ENCODE measurements at places on chromosomes 1 and 21. TPM values are rescaled to one million over a fixed set of nuclear protein-coding genes. Genes with fewer than 3 reads are reported as not detected.

ZCCHC17 gene
- total RNA-seq = 32.9 TPM

IKBKE gene
- total RNA-seq = 10.0 TPM

AMY2A gene
- not detected for total RNA-seq

SPATA21 gene
- not detected for total RNA-seq

S100A10 gene
- total RNA-seq = 36.0 TPM

GJA4 gene
- not detected for total RNA-seq

ZNF683 gene
- total RNA-seq = not detected

UBE2J2 gene
- 50.3 TPM for total RNA-seq

DNAJB4 gene
- total RNA-seq = 223 TPM

DNA sequence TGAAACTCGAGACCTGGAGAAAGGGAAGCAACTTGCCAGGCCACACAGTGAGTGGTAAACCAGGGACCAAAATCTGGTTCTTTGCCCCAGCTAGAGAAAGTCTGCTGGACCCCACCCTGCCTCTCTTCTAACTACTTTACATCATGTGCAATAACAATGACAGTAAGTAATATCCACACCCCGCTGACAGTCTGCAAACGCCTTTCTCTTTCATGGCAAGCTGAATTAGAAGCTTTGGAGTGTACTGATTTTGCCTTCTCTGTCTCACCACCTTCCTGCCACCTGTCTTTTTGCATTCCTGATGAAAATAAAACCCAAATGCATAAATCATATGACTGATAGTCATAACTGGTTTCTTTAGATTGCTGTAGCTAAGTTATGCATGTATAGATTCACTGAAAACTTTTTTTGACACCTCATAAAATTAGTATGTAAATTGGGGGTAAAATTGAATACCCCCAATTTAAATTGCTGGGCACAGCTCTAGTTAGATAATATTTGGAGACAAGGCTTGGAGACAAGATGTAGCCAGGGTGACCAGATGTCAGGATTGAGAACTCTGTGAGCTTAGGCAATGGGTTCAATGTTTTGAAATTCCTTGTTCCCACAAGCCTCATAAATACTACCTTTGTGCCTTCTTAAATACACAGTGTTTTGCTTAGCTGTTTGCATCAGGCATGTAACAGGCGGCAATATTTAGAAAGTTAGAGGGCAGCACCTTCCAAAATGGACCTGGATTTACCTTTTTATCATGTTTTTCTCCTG is 73.5 kb downstream of the ST6GALNAC5 start:
- DNase-seq = peak; percentile 66

- peak; percentile 80 for DNase-seq
These were observed 26.4 kb downstream of the HIVEP3 start for GRCh38 chr1:41892301-41892781.

- no peak for DNase-seq
These were observed 226.1 kb downstream of the DNAH14 start for GRCh38 chr1:225155555-225155954.

- DNase-seq = no peak
These were observed 5.9 kb upstream of the PTPRF start for GRCh38 chr1:43524804-43525203.

DNA sequence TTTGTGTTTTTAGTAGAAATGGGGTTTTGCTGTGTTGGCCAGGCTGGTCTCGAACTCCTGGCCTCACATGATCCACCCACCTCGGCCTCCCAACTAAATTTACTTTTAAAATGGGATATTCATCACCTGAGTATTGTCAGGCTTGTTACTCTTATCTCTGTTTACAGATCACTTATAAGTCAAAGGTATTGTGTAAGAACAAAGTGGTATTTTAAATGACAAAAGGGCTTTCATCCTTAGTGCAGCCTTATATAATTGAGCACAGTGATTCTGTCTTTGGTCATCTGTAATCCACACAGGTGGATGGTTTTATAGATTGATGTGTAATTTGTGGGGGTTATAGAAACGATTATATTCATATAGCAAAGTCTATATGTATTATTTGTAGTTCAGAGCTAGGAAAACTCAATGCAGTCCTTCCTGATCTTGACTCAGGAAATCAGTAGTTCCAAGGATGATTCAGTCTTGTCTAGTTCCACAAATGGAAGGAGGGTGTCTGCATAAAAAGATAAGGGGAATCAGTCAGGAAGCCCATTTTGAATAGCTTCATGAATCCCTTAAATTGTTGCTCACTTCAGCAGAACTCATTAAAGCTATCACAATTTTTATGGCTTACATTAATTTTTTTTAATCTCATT is 34.6 kb downstream of the STXBP3 start:
- no peak for DNase-seq

DNA sequence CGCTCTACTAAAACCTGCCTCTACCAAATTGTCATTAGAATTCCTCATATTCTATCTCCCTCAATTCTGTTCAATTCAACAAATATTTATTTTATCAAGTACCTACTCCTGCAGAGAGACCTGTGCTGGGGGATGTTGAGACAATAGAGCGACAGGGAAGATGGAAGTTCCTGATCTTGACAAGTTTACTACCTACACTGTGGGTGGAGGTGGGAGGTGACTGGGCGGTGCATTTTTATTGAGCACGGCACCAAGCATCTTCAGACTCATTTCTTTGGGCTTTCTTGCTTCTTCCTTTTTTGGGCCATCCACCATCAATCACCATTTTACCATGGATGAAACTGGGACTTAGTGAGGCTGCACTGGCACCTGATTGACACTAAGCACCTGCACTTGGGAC is 61.3 kb downstream of the KIRREL1 start:
- DNase-seq = no peak

GRCh38 chr1:33852711-33853110 is 11.2 kb upstream of the HMGB4 start:
- DNase-seq = no peak

GRCh38 chr1:86872086-86872485 is 41.8 kb downstream of the SELENOF start:
- no peak for DNase-seq

DNA sequence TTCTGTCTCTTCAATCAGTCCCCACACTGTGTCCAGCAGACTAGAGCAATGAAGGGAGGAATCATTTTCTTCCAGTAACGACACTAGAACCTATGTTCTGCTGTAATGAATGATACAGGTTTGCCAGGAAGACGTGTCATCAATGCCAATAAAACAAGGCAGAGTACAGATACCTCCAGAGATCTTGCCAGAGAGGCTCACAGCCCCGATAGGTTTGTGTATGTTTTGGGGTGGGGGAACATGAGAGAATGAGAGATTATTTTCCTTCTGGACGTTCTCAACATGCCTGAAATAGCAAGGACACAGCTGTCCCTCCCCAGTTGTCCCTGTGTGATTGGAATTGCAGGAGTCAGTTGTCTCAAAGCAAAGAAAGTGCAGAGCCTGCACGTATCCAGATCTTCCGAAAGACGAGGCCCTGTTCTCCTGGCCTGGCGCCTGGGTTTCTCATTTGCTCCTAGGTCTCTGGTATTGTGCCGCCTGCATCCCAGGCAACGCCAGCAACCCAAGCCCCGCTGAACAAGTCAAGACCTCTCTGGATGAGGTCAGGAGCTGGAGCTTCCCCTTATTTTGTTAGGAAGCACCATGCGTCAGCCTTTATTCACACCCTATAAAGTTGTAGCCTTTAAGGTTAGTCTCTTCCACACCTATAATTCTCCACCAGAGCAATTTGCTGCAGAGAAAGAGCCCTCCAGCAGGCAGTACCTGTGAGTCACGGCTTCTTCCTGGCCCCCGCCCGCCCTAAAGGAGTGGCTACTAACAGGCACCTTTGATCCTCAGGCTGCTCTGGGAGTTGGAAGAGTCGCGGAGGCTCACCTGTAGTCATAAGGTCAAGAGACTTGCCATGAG is 130.5 kb downstream of the TOMM20 start:
- peak; percentile 92 for DNase-seq

GRCh38 chr21:46459356-46460112 is 843 bp downstream of the DIP2A start:
- DNase-seq = peak; percentile 32

DNA sequence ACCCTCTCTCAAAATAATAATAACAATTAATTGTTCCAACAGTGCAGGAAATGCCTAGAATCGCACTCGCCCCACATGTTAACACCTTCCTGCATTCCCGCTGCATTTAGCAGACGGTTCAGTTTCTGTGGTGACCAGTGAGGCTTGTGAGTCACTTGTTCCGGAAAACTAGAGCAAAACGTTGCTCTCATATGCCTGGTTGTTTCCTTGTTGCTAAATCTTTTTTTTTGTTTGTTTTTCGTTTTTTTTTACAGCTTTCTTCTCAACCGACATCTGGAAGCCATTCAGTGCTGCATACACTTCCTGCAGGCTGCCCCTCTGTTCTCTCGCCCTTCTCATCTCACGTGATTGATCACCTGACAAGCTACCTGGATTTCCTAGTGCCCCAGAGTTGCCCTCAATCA is 56.9 kb upstream of the TMPRSS2 start:
- peak; percentile 11 for DNase-seq

DNA sequence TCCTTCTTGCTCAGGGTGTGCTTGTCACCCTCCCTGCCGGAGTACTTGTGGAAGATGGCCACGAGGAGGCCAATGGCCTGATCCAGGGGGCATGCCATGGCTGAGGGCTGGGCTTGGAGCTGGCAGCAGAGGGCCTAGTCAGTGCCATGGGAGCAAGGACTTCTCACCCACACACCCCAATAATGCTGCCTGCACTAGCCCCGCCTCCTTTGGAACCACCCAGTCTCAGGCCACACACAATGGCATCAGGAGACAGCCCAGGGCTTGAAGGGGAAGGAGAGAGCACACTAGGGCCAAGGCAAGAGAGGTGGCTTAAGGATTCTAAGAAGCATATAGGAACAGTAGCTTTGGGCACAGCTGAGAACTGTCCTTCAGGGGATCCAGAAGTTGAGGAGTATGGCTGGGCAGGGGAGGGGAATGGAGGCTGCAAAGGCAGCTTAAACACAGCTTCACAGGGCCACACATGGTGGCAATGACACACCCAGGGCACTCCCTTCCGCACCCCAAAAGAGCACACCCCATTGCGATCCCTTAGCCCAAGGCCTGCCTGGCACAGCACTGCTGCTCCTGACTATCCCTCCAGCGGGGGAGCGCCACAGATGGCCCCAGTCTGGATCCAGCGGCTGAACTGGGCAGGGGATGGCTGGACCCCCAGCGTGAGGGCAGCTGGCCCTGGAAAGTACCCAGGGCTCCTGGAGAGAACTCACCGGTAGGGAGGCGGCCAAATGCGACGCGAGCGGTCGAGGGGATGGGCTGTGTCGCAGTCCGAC is at the start of gene S100A6:
TSS of gene S100A6 (minus strand) at position 750 of the 770 bp plus-strand sequence. CDS start at position 98, 652 bp downstream.
- peak; percentile 83 for DNase-seq

DNA sequence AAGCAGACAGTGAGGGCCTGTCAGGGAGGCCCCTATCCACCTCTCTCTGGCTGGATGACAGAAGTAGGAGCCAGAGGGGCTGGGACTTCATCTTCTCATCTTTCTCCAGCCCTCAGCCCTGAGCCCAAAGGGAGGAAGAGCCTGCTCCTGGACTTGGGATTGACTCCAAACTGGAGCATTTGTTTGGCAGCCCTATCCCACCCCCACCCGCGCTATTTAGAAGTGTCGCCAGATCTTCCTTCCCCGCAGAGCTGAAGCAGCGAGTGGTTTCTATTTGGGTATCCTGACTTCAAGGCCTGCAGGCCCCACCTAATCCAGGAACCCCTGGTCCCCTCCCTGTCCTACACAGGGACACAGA is 9.6 kb downstream of the NES start:
- peak; percentile 94 for DNase-seq

DNA sequence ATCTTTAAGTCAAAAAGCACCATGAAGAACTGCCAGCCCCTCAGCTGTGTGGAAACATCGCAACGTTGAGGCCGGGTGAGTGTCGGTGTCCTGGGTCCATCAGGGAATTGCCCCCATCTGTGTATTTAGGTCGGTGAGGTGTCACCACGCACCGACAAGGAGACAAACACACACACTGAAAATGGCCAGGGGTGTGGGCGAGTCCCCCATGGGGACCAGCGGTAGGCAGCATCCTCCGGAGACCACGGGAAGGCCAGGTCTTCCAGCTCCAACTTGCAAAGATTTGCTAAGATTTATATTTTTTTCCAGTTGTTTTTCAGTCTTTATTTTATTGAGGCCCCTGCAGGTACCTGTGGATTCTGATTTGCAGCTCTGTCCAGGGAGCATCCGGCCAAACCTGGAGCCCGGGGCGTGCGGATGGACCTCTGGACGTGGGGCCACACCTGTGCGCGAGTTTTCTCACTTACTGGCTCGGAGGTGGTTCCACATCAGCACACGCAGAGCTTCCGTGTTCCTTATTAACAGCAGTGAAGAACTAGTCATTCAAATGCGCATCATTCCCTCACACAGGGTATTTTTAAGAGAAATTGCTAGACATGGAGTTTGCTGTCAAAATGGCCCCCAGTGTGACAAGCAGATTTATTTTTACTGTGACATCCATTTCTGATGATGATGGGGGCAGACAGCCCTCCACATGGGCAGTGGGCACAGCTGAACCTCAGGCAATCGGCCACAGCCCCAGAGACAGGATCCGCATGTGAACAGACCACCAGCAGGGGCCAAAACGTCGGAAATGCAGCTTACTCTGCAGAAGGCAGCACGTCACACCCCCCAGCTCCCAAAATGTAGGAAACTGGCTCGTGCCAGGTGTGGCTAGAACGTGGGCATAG is 17.2 kb upstream of the SLC19A1 start:
- DNase-seq = no peak

GRCh38 chr1:114316204-114316603 is 162.5 kb upstream of the SYT6 start:
- DNase-seq = no peak

DNA sequence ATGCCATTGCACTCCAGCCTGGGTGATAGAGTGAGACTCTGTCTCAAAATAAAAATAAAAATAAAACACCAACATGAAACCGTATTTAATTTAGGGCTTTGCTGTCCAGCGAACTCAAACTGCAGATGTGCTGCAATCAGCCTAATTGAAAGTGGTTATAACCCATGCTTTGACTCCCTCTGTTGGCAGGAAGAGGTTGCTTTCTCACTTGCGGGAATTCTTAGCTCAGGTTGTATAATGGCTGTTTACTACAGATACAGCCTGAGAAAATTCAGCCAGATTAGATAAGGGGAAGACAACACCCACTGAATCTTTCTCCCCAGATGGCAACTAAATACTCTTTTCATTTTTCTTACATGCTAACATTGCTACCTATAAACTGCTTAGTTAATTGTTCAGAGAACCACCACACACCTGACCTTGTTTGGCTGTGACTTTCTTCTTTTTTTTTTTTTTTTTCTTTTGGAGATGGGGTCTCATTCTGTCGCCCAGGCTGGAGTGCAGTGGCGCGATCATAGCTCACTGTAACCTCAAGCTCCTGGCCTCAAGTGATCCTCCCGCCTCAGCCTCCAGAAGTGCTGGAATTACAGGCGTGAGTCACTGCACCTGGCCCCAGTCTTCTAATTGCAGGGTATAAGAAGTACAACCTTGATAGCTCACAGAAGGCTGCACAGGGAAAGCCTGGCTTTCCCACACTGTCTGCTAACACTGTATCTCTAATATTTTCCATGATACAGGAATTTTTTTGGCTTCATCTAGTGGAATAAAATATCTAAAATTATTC is 34.6 kb downstream of the DNTTIP2 start:
- DNase-seq = peak; percentile 79

Data from myocyte (in vitro differentiated cells).